ENCODE measurements at places on chromosomes 16 and 17.

- DNase-seq = no peak
Observed at GRCh38 chr17:72318131-72318530, 197.3 kb downstream of the SOX9 start.

DNA sequence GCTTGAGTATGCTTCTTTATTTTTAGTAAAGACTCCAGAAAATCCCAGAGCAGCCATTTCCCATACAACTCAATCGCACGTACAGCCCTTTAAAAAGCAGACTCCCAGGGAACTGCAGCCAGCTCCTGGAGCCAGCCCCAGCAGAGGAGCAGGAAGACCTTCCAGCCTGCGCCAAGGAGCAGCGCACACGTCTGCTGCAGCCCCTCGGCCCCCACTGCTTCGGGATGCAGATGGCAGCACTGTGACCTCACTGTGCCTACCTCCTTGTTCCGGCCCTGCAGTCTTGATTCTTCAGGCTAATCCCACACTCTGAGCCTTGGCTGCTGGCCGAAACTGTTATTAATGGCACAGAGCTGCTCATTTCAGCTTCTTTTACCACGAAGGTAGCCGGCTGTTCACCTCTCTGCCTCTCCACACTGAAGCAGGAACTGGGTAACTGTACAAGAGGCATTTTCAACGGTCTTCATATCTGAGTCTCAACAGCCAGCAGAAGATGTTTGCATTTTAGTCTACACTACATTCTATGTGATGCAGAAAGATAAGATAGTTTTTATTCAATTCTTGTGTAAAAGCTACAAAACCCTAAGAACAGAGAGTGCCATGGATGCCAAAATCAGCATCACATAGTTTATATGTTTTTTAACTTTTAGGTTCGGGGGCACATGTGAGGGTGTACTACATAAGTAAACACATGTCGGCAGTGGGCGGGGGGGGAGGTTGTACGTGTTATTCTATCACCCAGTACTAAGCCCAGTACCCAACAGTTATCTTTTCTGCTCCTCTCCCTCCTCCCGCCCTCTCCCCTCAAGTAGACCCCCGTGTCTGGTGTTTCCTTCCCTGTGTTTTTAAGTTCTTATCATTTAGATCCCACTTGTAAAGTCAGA, 130.9 kb downstream of the ANKRD11 start:
- no peak for DNase-seq

DNA sequence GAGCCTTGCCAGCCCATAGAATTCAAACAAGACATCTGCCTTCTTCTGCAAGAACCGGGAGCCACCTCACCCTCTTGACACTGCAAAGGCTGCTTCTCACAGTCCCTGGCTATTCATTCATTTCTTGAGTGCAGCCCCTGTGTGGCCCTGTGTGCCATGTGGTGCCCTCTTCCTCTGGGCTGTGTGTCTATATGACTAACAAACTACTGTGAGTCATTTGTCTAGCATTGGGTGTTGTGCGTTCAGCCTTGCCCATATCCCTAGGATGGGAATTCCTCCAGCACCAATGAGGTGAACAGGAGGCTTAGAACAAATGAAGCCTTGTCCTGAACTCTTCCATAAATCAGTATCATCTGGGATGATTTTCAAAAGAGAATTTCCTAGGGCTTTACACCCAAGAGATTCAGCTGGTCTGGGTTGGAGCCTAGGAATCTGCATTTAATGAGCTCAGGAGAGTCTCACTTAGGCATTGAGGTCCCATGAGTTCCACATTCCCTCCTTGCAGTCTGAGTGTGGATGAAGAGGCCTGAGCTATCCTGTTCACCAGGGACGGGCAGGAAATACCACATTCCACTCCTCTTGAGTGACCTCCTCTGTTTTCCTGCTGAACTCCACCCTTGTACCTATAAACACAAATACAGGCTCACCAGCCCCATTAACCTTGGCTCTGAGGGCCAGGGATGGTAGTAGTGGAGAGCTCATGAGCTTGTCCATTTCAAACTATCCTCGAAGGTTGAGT, 308.7 kb upstream of the N4BP1 start:
- DNase-seq = no peak

GRCh38 chr17:58083491-58084316, 485 bp downstream of the DYNLL2 start:
- DNase-seq = peak; percentile 33

GRCh38 chr17:75194879-75195278, 10.6 kb upstream of the NUP85 start:
- no peak for DNase-seq
